ENCODE measurements at places on chromosomes 5 and 9. TPM values are rescaled to one million over a fixed set of nuclear protein-coding genes. Genes with fewer than 3 reads are reported as not detected.

ZNF782 gene
- total RNA-seq: 4.7 TPM

SLC35A4 gene
- 91.9 TPM for total RNA-seq

SVEP1 gene
- total RNA-seq: not detected

PLCXD3 gene
- total RNA-seq: not detected

PPIC gene
- not detected for total RNA-seq

DNA sequence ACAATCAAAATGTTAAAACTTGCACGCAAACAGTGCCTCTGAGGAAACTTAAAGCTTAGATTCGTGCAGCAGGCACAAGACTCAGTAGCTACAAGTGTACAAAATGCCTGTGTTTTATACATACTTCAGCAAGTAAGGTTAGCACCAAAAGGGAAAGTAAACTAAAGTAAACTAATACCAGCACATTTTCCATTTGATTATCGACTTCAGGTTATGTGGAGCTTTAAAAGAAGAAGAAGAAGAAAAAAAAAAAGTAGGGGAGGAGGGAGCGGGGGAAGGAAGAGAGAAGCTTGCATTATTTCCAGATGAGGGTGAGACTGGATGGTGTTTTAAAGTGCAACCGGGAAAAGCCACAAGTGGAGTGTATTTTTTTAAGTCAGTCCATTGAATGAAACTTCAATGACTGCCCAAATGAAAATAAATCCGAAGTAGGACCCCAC is 596 bp upstream of the ADAMTS6 start:
- H3K4me1 ChIP-seq: peaks cover 21% of the 10 kb centered on the region
- H3K27ac ChIP-seq: peak overlapping the region; percentile 84
- H3K4me3 ChIP-seq: no peak overlapping the region
- no peak for DNase-seq
- no peaks in the 10 kb centered on the region for H3K36me3 ChIP-seq
- H3K27me3 ChIP-seq: peaks cover 6% of the 10 kb centered on the region

- no peaks in the 10 kb centered on the region for H3K36me3 ChIP-seq
- no peak within 1 kb of the TSS for H3K27ac ChIP-seq
- H3K4me3 ChIP-seq: peak within 1 kb of the TSS; percentile 30
- H3K4me1 ChIP-seq: peaks cover 2% of the 10 kb centered on the region
- DNase-seq: peak; percentile 58
- H3K27me3 ChIP-seq: peaks cover 25% of the 10 kb centered on the region
Observed at GRCh38 chr5:180209137-180209581, at the start of gene RASGEF1C. Gene RASGEF1C (minus strand): TSS chr5:180209211. CDS start chr5:180138052, 71,159 bp downstream.

- peaks cover 4% of the 10 kb centered on the region for H3K27me3 ChIP-seq
- H3K4me3 ChIP-seq: no peak overlapping the region
- no peaks in the 10 kb centered on the region for H3K4me1 ChIP-seq
- no peak for DNase-seq
- no peaks in the 10 kb centered on the region for H3K36me3 ChIP-seq
- no peak overlapping the region for H3K27ac ChIP-seq
Observed at GRCh38 chr5:160665460-160665859, 186.6 kb downstream of the ATP10B start.

DNA sequence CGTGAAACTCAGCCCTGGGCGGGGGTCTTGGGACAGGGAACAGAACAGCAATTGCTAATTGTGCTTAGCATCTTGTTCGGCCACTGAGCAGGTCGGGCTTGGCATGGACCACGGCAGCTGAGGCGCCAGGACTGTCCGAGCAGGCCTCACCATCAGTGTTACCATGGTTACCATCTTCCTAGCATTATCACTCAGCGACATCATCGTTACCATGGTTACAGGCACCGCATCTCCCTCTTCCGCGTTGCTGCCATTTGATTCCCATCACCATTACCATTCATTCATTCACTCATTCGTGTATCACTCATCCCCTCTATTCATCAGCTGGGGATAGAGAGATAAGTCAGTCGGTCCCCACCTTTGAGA is 81.0 kb upstream of the ZBTB43 start:
- no peaks in the 10 kb centered on the region for H3K36me3 ChIP-seq
- peak overlapping the region; percentile 85 for H3K4me3 ChIP-seq
- no peak for DNase-seq
- peaks cover 35% of the 10 kb centered on the region for H3K4me1 ChIP-seq

DNA sequence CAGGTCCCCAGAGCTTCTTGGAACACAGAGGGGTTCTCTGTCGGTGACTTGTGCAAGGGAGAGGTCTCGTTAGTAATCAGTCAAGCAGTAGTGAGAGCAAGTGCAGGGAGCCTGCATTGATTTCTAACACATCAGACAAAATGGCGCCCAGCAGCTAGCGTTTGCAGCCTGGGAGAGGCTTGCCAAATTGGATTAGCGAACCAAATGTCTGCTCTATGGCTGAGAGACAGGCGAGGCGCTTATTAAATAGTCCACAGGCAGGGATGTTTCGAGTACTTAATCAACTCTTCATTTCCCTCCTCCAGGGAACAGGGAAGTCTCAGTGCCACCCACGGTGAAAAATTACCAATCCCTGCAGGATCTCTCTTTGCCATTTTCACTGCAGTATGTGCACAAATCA is 131.4 kb upstream of the SHB start:
- no peaks in the 10 kb centered on the region for H3K27me3 ChIP-seq
- H3K36me3 ChIP-seq: no peaks in the 10 kb centered on the region
- no peak overlapping the region for H3K4me3 ChIP-seq
- no peak for DNase-seq
- no peak overlapping the region for H3K27ac ChIP-seq

- DNase-seq: no peak
- no peak overlapping the region for H3K4me3 ChIP-seq
- H3K36me3 ChIP-seq: no peaks in the 10 kb centered on the region
- H3K27me3 ChIP-seq: no peaks in the 10 kb centered on the region
- no peak overlapping the region for H3K27ac ChIP-seq
- H3K4me1 ChIP-seq: no peaks in the 10 kb centered on the region
Observed at GRCh38 chr9:135147938-135148337, 60.5 kb downstream of the OLFM1 start.

- no peaks in the 10 kb centered on the region for H3K4me1 ChIP-seq
- H3K36me3 ChIP-seq: no peaks in the 10 kb centered on the region
- H3K27ac ChIP-seq: no peak overlapping the region
- DNase-seq: no peak
- no peaks in the 10 kb centered on the region for H3K27me3 ChIP-seq
- no peak overlapping the region for H3K4me3 ChIP-seq
Observed at GRCh38 chr9:108033976-108034964, 544.7 kb upstream of the KLF4 start.

DNA sequence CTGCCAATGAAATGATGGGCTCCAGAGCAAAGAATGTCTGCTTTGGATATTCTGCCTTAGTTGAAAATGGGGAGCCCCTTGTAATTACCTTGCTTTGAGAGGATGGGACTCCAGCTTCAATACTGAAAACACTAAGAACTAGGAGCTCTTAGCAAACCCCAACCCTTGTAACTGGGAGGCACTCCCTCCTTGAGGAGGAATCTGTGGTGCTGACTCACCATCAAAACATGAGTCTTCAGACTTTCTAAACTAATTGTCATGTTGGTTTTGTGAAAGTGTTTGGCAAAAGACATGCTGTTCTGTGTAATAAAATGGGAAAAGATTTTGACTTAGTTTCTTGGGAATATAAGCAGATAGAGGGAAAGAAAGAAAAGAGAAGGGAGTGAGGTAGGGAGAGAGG is 91.9 kb upstream of the PTPRD start:
- H3K36me3 ChIP-seq: no peaks in the 10 kb centered on the region
- no peak overlapping the region for H3K27ac ChIP-seq
- no peak for DNase-seq
- no peaks in the 10 kb centered on the region for H3K4me1 ChIP-seq
- H3K27me3 ChIP-seq: no peaks in the 10 kb centered on the region
- H3K4me3 ChIP-seq: no peak overlapping the region

DNA sequence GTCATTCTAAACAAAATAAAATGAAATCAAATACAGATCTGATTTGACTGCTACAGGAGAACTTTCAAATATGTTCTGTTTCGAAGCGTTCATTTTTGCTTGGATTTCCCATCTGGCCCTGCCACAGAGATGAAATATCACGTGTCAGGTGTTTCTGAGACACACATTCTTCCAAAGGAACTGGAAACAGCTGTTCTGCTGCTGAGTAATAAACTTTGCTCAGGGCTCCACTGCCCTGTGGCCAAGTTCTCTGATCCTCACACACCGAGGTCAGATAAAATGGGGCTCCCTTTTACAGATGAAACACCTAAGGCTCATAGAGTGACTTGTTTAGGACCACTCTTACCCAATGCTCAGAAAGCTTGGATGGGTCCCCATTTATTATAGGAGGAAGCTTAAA is 42.5 kb downstream of the FRMPD1 start:
- no peaks in the 10 kb centered on the region for H3K4me1 ChIP-seq
- H3K4me3 ChIP-seq: no peak overlapping the region
- H3K27me3 ChIP-seq: peaks cover 35% of the 10 kb centered on the region
- DNase-seq: no peak
- H3K27ac ChIP-seq: no peak overlapping the region

DNA sequence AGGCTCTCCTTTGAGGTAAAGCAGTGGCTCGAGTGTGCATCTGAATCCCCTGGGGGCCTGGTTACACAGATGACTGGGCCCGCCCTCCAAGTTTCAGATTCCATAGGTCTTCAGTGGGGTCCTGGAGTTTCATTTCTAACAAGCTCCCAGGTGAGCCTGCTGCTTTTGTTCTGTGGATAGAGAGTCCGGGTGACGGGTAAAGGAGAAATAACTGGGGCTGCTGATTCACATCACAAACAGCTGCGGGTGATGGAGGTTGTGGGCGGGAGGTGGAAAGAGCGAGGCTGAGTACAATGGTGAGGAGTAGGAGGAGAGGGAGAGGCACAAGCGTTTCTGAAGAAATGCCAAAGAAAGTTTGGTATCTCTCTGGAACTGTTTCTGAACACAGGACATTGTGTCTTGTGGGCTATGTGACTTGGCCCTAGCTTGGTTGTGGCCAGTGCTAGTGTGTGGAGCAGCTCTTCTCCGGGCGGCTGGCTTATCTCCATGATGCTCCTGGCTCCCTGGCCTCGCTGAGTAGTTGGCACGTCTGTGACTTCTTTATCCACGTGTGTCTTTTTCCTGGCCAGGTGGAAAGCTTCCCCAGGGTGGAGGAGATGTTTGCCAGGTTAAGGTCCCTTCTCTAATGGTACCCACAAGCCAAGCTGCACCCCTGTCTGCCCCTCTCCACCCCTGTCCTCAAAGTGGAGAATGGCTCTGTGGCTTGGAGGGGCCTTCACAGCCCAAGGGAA is 61.7 kb downstream of the HSPA4 start:
- H3K36me3 ChIP-seq: no peaks in the 10 kb centered on the region
- H3K27me3 ChIP-seq: no peaks in the 10 kb centered on the region
- H3K4me1 ChIP-seq: peaks cover 20% of the 10 kb centered on the region
- H3K27ac ChIP-seq: peak overlapping the region; percentile 53
- no peak for DNase-seq

DNA sequence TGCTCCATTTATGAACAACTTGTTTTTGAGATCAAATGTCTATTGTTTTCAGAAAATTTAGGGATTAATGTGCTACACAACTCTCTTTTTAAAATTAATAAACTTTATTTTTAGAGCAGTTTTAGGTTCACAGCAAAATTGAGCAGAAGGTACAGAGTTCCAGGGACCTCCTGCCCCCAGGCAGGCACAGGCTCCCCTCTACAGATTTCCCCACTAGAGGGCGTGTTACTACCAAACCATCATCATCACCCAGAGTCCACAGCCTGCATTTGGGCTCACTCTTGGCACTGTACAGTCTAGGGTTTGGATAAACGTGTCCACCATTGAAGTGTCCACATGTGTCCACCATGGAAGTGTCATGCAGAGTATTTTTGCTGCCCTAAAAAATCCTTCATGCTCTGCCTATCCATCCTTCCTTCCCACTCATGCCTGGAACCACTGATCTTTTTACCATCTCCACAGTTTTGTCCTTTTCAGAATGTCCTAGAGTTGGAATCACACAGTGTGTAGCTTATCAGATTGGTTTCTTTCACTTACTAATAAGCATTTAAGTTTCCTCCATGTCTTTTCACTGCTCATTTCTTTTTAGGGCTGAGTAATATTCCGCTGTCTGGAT is 61.7 kb downstream of the MRPL36 start:
- no peak overlapping the region for H3K4me3 ChIP-seq
- DNase-seq: no peak
- H3K4me1 ChIP-seq: no peaks in the 10 kb centered on the region
- no peaks in the 10 kb centered on the region for H3K36me3 ChIP-seq
- no peak overlapping the region for H3K27ac ChIP-seq

DNA sequence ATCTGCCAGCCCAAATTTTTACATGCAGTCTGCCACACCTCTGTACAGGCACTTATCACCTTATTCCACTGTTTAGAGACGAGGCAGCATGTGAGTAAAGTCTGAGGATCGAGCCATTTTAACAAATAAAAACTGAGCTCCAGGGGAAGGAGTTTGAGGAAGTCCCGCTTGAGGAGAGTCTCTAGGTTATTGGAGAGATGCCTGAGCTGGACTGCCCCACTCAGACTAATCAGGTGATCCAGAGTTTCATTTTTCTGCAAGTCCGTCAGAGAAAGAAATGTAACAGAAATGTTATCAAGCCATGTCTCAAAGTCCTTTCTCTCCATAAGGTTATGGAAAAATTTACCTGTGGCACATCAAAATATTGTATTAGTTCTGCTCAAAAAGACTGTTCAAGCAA is 5.3 kb downstream of the FBXW2 start:
- H3K4me3 ChIP-seq: no peak overlapping the region
- peaks cover 52% of the 10 kb centered on the region for H3K4me1 ChIP-seq
- DNase-seq: no peak
- H3K27ac ChIP-seq: no peak overlapping the region
- peaks cover 79% of the 10 kb centered on the region for H3K36me3 ChIP-seq

DNA sequence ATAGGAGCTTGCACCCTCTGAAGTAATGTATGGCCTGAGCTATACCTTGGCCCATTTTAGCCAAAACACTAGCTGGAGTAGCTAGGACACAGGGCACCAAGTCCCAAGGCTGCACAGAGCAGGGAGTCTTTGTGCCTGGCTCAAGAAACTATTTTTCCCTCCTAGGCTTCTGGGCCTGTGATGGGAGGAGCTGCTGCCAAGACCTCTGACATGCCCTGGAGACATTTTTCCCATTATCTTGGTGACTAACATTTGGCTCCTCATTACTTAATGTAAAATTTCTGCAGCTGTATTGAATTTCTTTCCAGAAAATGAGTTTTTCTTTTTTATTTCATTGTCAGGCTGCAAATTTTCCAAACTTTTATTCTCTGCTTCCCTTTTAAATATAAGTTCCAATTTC is 1099.2 kb downstream of the CDH18 start:
- H3K4me3 ChIP-seq: no peak overlapping the region
- H3K27ac ChIP-seq: no peak overlapping the region
- no peaks in the 10 kb centered on the region for H3K4me1 ChIP-seq
- no peak for DNase-seq
- no peaks in the 10 kb centered on the region for H3K27me3 ChIP-seq

GRCh38 chr5:43209060-43209459 is 17.0 kb downstream of the NIM1K start:
- no peak overlapping the region for H3K27ac ChIP-seq
- no peak for DNase-seq
- no peak overlapping the region for H3K4me3 ChIP-seq
- no peaks in the 10 kb centered on the region for H3K36me3 ChIP-seq

GRCh38 chr9:93295456-93296076 is 111.6 kb downstream of the WNK2 start:
- no peak for DNase-seq
- peaks cover 2% of the 10 kb centered on the region for H3K27me3 ChIP-seq
- no peaks in the 10 kb centered on the region for H3K4me1 ChIP-seq
- no peaks in the 10 kb centered on the region for H3K36me3 ChIP-seq
- H3K4me3 ChIP-seq: no peak overlapping the region
- no peak overlapping the region for H3K27ac ChIP-seq

Measured in activated T-helper 2 cell treated with anti-CD3 and anti-CD28 coated beads, Interferon-gamma antibody, Interleukin-2, Interleukin-4, amounts not matched to agents 10 μg/mL and 5 μg/mL and 100 μg/mL, durations not matched to agents 14 hours and 24 hours and 36 hours (primary cell).